Stomach (tissue), 19 donors: ENCODE measurements at places on chromosomes 5 and 9. TPM values are rescaled to one million over a fixed set of nuclear protein-coding genes. Genes with fewer than 3 reads are reported as not detected.

DNA sequence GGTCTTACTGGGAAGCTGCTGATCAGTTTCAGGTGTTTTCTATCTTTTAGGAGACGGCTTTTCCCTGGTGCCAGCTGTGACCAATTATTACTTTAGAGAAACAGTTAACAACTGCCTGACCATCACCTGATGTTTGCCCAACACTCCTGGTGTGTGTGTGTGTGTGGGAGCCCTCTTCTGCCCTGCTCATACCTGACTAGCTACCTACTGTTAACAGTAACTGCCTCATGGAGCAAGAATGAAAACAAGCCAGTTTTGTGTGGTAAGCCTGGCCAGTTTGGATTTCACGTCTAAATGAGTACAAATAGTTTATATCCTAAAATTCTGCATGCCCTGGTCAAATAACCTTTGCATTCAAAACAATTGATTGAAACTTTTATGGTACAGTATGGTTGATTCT, 46.1 kb upstream of the RIOK2 start:
- peak; percentile 34 for DNase-seq

GRCh38 chr5:96031811-96032261, 70.2 kb upstream of the ELL2 start:
- DNase-seq: no peak

Gene GPRIN1
- total RNA-seq: not detected

- no peak for DNase-seq
Measured at GRCh38 chr5:55601628-55602027, 66.9 kb upstream of the PLPP1 start.

Gene ZNG1C
- 4.1 TPM for total RNA-seq

DNA sequence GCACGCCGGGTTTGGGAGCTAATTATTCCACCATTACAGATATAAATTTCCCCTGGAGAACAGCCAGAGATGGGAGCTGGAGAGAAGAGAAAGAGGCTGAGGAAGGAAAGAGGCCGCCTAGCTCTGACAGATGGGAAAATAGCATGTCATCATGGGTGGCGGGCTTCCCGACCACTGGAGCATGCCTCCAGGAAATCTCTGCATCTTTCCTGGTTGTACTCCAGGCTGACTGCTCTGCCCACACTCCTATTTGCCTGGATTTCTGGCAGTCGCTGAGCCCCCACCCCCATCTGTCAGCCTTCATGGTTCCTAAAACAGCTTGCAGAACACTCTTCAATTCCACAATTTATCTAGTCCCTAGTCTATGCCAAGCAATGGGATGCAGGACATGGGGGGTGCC, 14.3 kb upstream of the GABRP start:
- no peak for DNase-seq

- no peak for DNase-seq
Measured at GRCh38 chr5:134227259-134227658, 1.4 kb upstream of the PPP2CA start.

Gene FOXD4L6
- total RNA-seq: not detected

Gene ARHGEF37
- total RNA-seq: 64.2 TPM

Gene SLC25A51
- 11.2 TPM for total RNA-seq

- DNase-seq: peak; percentile 64
Measured at GRCh38 chr5:141094481-141095262, at the start of gene PCDHB2. TSS of gene PCDHB2 (plus strand) at chr5:141094615. CDS start at chr5:141094791, 176 bp downstream.

DNA sequence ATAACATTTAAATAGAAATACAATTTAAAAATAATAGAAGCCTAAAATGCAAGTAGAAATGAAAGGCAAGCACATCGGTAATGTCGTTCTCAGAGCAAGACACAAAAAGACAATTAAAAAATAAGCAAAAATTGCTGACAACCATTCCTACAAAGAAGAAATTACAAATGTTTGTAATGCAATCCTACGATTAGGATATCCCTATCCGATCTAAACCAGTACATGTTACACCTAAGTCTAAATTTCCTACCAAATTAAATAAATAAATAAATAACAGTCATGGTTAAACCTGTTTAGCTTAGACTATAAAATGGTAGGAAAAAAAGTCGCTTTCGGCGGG, 90.0 kb downstream of the ANXA2R start:
- no peak for DNase-seq

GRCh38 chr5:142197098-142197497, 88.5 kb downstream of the NDFIP1 start:
- DNase-seq: no peak

GRCh38 chr5:123454259-123454911, 31.2 kb upstream of the CEP120 start:
- DNase-seq: no peak

Gene ADAMTS2
- total RNA-seq: 17.0 TPM

Gene POU5F2
- 4.0 TPM for total RNA-seq

DNA sequence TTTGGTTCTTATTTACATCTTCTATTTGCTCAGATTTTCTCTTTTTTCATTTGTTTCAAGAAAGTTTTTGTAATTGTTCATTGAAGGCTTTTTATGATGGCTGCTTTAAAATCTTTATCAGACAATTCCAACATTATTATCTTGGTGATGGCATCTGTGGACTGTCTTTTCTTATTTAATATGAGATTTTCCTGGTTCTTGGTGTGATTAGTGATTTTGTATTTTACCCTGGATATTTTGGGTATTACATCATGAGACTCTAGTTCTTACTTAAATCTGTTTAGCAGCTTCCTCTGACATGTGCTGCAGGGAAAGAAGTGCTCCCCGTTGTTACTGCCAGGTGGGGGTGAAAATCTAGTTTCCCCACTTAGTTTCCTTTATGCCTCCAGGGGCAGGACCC, 94.2 kb upstream of the ANKH start:
- DNase-seq: no peak

DNA sequence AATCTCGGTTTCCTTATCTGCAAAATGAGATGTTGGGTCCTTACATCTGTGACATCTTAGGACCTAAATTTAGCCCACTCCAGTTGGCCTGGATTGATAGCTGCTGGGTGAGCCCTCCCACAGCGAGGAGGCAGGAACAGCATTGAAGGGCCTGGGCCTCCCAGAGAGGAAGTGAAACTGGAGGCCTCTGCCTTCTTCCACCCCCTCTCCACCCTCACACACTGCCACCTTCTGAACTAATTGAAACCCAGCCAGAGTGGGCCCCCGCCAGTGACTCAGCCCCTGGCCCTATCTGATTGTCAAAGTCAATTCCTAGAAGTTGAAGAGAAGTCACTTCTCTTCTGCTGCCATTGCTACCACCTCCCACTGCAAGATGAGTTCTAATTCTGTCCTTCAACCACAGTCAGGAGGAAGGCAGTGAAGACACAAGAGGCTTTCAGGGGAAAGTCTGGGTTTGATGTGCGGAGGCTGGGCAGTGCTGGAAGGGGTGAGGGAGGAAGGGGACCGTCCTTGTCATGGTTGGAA, 55.2 kb upstream of the NEK6 start:
- DNase-seq: peak; percentile 46

DNA sequence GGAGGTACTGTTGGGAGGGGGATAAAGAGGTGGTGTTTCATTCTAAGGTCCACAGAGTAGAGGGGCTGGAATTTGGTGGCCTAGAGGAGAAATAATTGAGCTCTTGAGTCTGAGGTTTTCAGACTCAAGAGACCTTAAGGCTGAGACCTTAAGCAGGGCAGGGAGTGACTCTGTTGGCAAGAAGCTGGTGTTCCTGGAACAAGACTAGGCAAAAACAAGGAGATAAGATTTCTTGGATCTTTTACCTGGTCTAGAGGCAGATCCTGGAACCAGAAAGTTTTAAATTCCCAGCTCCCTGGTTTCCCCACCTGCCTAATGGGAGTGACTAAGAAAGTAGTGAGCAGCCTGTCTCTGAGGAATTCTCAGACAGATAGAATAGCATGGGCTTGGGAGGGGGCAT, 4.1 kb upstream of the CCL21 start:
- DNase-seq: peak; percentile 38

Gene CDH12
- total RNA-seq: not detected

DNA sequence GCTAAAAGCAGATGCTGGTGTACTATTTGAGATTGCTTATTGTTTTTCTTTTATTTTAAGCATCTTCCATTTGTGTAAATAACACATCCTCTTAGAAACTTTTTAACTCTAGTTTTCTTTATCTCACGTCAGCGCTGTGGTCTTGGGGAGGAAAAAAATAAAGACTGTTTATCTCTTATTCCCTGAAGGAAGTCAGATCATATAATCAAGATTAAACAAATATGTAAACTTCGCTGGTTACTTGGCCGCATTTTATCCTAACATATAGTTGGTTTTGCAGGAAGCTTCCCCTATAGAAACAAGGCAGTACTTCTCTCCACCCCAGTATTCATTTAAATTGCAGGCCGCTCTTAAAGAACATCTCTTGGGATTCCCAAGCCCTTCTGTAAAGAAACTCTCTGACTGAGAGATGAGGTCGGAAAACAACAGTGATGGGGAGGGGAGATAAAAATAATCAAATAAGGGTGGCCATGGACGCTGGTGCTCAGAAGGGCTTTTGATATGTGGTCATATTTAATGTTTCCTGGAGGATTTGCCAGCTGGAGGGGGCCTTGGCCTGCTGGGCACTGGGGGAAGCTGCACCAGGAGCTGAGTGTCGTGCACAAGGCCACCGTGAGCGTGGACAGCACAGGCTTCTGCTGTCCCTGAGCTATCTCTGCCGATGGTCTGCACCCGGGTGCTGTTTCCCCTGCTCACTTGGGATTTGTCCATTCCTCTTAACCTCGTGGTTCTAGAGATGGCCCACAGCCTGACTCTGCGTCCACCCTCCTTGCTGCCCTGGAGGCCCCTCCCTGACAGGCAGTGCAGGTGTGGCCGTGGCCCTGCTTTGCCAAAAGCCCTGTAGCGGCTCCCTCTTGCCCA, 23.8 kb downstream of the NEURL1B start:
- no peak for DNase-seq

GRCh38 chr9:109437286-109437685, 60.8 kb downstream of the PTPN3 start:
- no peak for DNase-seq

Gene IL7R
- total RNA-seq: 20.7 TPM

GRCh38 chr5:174311531-174312269, 266.2 kb downstream of the NSG2 start:
- peak; percentile 90 for DNase-seq

DNA sequence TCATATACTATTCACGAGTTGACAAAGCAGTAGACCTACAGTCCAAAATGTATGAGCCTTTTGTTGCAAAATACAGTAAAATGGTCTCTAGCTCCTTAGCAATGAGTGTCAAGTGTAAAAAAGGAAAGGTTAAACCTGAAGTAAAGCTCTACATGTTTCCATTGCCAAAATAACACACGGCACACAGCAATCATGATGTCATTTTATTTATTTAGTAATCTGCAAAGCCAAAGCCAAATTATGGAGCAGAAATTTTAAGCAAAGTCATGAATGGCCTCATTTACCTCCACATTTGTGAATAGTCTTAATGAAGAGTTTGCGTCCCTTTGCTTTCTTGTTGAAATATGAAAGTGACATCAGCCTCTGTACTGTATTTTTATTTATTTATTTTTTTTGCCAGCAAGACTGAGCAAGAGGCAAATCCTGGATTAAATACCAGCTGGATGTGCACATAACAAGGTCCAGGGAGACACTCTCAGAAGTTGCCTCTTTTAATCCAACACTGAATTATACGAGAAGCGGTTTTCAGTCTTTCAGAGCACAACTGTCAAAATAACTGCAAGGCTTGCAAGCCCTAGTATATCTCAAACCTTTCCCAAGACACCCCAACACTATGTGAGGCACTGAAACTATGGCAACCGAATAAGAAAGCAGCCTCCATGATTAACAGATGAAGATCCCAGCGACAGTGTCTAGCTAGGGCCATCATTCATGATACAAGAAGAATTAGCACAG, 9.7 kb downstream of the SEMA6A start:
- no peak for DNase-seq

DNA sequence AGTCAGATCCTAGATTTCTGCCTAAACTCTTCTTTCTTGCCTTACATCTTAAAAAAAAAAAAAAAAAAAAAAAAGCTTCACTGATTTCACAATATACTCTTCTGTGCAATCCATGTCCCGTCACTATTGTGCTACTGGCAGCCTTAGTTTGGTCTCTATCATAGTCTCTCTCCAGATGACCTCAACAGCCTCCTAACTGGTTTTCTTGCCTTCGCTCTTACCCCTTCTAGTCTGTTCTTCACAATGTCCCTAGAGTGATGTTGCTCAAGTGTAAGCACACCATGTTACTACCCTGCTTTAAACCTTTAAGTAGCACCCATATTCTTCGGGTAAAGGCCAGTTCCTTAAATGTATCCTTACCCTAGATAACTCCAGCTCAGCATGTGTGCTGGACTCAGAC, 25.8 kb downstream of the CD180 start:
- no peak for DNase-seq

DNA sequence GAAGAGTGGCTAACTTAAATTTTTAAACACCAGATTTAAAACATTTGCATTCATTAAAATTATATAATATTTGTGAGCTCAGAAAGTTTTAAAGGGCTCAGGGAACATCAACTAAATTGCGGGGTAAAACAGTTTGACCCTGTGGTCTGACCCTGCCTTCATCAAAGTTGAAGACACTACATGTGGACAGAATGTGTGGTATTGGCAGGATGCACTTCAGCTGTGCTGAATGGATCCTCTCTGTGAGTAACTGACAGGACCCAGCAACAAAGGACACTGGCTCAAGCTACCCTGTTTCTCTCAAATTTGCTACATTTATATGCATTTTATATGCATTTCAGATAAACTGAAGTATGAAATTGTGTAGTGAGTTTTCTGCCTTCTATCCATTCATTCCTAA, 288.5 kb downstream of the ZNF608 start:
- no peak for DNase-seq

GRCh38 chr5:59540366-59540765, 353.2 kb downstream of the PDE4D start:
- peak; percentile 55 for DNase-seq

Gene PCDHB10
- total RNA-seq: 2.3 TPM

- no peak for DNase-seq
Measured at GRCh38 chr5:122029818-122030217, 48.2 kb downstream of the LOX start.

Gene AGXT2
- total RNA-seq: not detected

DNA sequence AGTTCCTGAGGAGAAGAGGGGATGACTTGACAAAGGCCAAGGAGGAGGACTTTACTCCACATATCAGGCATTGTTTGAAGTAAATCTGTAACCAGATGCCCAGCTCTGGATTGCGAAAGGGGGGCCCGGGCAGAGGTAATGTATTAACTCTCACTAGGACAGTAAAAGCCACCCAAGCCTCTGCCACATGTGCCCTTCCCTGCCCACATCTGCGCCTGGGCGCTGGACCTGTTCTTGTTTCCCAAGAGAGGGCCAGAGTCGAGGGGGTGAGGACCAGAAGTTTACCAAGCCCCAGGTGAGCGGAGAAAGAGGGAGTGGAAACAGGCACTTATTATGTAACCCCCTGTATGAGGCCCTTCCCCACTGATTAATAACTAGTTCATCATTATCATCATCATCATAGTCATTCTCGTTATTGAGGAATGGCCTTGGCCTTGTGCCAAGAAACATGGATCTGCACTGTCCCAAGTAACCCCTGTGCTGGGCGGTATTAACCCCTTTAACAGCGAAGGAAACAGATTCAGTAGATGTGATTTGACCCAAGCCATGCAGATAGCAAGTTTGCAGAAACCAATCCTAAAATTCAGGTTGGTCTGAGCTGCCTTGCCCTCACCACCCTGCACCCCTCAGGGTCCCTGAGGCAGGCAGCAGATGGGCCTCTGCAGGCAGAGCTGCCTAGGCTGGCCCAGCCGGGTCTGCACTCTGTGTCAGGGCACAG, at the start of gene SLC23A1:
Gene SLC23A1, minus strand, starts transcription at position 23 of the 718 bp plus-strand sequence. CDS start 44 bp downstream, outside the sequence.
- no peak for DNase-seq

GRCh38 chr5:34535944-34536623, 120.0 kb upstream of the RAI14 start:
- peak; percentile 47 for DNase-seq
